ENCODE measurements at places on chromosomes 6 and 20.

DNA sequence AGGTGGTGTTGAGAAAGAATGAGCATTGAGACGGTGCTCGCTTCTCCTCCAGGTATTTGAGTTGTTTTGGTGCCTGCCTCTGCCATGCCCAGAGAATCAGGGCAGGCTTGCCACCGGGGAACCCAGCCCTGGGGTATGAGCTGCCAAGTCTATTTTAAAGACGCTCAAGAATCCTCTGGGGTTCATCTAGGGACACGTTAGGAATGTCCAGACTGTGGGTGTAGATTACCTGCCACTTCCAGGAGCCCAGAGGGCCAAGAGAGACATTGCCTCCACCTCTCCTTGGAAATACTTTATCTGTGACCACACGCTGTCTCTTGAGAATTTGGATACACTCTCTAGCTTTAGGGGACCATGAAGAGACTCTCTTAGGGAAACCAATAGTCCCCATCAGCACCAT is 28.3 kb downstream of the SAYSD1 start:
- no peak for DNase-seq

DNA sequence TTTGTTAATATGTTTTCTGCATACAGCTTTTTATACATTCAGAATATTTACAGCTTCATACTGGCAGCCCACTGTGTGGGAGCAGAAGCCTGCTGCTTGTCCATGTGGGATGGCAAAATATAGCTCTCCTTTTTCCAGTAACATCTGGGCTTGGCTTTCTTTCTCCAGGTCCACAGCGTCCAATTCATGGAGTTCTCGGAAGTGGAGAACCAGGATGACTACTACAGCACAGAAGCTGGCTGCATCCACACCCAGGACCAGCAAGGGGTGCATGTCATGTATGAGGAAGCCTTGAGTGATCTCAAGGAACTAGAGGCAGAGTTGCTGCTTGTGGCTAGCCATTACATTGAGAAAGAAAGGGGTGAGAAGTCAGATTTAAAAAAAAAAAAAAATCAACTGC is 143.1 kb downstream of the CD164 start:
- DNase-seq, result no peak

GRCh38 chr6:139751179-139751578 is 376.7 kb upstream of the CITED2 start:
- no peak for DNase-seq

GRCh38 chr20:10971096-10971495 is 297.3 kb upstream of the JAG1 start:
- no peak for DNase-seq

- no peak for DNase-seq
Observed at GRCh38 chr20:58012731-58013510, 215.5 kb downstream of the ANKRD60 start.

Measured in activated CD4-positive, alpha-beta T cell treated with anti-CD3 and anti-CD28 coated beads, Interleukin-2, Interleukin-4, amounts not matched to agents 100 ng/mL and 50 ng/mL, durations not matched to agents 16 hours and 8 hours (primary cell).